ENCODE measurements at places on chromosomes 6 and 20. TPM values are rescaled to one million over a fixed set of nuclear protein-coding genes. Genes with fewer than 3 reads are reported as not detected.

DNA sequence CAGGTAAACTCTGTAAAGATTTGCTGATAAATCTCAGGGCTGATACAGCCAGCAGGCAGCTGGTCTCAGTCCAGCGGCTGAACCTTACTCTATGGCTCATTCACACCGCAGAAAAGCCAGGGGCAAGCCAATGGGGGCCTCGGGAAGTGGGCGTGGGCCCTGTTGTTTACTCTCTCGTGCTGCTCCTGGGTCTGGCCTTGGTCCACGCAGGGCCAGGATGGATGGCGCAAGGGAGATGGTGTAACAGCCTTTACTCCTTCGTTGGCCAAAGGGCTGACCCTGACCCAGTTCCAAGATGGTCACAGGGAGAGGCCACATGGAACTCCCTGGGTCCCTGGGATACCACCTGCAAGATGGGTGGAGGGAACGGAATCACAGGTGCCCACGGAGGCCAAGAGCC is 16.2 kb downstream of the KCNK17 start:
- peaks cover 3% of the 10 kb centered on the region for H3K4me1 ChIP-seq
- no peak overlapping the region for H3K4me3 ChIP-seq
- H3K27ac ChIP-seq, result no peak overlapping the region
- no peak for DNase-seq

DNA sequence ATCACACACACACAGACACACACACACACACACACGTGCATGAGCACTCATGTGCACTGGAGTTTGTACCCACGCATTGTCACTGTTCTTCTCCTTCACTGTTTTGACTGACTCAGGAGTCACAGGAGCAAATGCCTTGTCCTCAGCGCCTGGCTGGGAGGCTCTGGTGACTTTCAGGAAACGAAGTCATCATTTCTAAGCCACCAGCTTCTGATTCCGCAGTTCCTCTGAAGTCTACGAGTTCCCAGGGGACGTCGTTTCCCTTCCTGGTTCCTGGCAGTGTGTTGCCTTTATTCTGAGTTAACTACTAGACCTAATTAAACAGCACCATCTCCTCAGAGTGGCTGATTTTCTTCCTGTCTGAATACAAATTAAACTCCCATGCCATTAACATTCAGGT is 82.2 kb upstream of the PMEPA1 start:
- H3K4me1 ChIP-seq, result no peaks in the 10 kb centered on the region
- no peak overlapping the region for H3K4me3 ChIP-seq
- H3K36me3 ChIP-seq, result no peaks in the 10 kb centered on the region
- H3K27ac ChIP-seq, result no peak overlapping the region

Gene GRM1
- total RNA-seq, result not detected

Gene SRMS
- total RNA-seq, result not detected

DNA sequence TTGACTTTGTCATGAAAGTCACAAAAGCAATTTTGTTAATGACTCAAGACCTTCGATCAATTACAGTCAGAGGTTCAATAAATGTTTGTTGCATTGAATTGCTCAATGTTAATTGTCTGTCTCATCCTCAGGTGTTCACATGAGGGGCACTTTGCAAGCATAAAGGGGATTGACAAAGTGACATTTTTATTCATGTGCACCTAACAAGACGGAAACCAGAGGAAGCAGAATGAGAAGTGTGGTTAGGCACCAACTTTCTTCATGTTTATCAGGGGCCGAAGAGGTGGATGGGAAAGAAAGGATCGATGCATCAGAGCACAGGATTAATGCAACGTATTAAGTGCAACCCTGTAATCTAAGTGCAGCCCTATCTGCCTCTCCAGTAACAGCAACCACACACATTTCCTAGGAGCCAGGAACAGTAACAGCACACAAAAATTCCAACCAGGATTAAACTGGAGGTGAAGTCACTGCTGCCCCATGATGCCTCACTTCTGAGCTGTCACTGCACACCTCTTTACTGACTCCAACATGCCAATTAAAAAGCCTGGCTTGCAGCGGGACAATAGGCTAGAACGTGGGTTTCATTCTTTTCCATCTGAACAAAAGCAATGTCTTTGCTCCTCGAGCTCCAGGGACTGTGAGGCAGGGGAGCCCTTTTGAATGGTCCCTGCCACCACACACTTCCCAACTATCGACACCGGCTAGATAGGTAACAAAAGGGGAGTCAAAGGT is 262.7 kb downstream of the CD83 start:
- H3K27ac ChIP-seq, result no peak overlapping the region
- H3K4me1 ChIP-seq, result peaks cover 40% of the 10 kb centered on the region
- no peak for DNase-seq
- no peak overlapping the region for H3K4me3 ChIP-seq

GRCh38 chr6:9481292-9482029 is 933.4 kb downstream of the TFAP2A start:
- no peaks in the 10 kb centered on the region for H3K4me1 ChIP-seq
- H3K27me3 ChIP-seq, result no peaks in the 10 kb centered on the region
- no peak overlapping the region for H3K4me3 ChIP-seq
- no peaks in the 10 kb centered on the region for H3K36me3 ChIP-seq
- DNase-seq, result no peak

DNA sequence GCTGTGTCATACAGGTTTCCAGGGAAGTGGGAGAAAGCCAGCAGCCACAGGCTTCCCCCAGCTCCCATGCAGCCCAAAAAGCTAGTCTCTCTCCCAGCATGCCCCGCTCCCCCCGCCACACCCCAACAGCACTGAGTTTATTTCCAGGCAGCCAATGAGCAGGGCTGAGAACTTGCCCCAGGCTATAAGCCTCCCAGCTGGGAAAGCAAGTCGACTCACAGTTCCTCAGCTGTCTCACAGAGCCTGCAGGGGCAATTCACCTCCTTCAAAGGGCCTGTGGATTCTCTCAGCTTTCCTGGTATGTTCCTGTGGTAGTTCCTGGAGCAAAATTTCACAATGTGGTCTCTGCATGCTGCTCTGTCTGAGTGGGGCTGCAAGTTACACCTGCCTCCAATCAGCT is 34.2 kb downstream of the PAX1 start:
- no peaks in the 10 kb centered on the region for H3K4me1 ChIP-seq
- H3K36me3 ChIP-seq, result no peaks in the 10 kb centered on the region
- DNase-seq, result no peak
- H3K27ac ChIP-seq, result no peak overlapping the region
- no peak overlapping the region for H3K4me3 ChIP-seq

Gene LBP
- total RNA-seq, result not detected

- no peak for DNase-seq
- H3K36me3 ChIP-seq, result no peaks in the 10 kb centered on the region
- no peak overlapping the region for H3K27ac ChIP-seq
- H3K4me1 ChIP-seq, result no peaks in the 10 kb centered on the region
Observed at GRCh38 chr6:37585523-37585905, 85.8 kb upstream of the CCDC167 start.

- no peak overlapping the region for H3K27ac ChIP-seq
- no peaks in the 10 kb centered on the region for H3K4me1 ChIP-seq
- DNase-seq, result no peak
- peaks cover 32% of the 10 kb centered on the region for H3K27me3 ChIP-seq
- no peak overlapping the region for H3K4me3 ChIP-seq
Observed at GRCh38 chr20:59580146-59580946, 24.0 kb upstream of the PHACTR3 start.

Gene BTN2A1
- total RNA-seq, result 16.2 TPM

GRCh38 chr6:17032988-17033634 is 68.7 kb upstream of the STMND1 start:
- no peaks in the 10 kb centered on the region for H3K4me1 ChIP-seq
- no peak for DNase-seq
- H3K27ac ChIP-seq, result no peak overlapping the region

Gene C20orf144
- 0.29 TPM for total RNA-seq

GRCh38 chr6:32123681-32124080 is 4.4 kb downstream of the ATF6B start:
- H3K27me3 ChIP-seq, result no peaks in the 10 kb centered on the region
- no peak for DNase-seq
- peaks cover 29% of the 10 kb centered on the region for H3K4me1 ChIP-seq
- no peak overlapping the region for H3K4me3 ChIP-seq
- H3K27ac ChIP-seq, result no peak overlapping the region

Gene DEFB126
- not detected for total RNA-seq

Gene PNLDC1
- 0.34 TPM for total RNA-seq

Gene MAS1L
- total RNA-seq, result not detected

DNA sequence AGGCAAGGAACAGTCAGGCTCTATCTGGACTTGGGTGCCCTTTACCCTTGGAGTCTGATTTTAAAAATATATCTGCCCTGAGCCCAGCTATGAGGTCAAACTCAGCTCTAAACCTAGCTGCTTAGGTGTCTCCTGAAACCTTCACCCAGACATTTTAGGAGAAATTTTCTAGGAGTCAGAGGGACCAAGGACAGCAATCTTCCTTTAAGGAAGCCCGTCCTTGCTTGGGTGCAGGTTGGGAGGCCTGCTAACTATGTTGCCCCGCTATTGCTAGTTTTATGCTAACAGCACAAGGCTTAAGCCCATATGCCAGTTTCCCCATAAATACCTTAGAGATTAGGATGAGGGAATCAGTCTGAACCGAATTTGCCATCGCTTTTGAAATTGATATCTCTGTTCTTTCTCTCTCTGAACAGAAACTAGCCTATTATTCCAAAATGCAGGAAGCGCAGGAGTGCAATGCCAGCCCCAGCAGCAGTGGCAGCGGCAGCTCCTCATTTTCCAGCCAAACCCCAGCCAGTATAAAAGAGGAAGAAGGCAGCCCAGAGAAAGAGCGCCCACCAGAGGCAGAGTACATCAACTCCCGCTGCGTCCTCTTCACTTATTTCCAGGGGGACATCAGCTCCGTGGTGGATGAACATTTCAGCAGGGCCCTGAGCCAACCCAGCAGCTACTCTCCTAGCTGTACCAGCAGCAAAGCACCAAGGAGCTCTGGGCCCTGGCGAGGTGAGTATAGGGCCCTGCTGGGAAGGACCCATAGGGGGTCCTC is 2.6 kb downstream of the VGLL2 start:
- no peaks in the 10 kb centered on the region for H3K36me3 ChIP-seq
- H3K4me1 ChIP-seq, result peaks cover 9% of the 10 kb centered on the region
- H3K4me3 ChIP-seq, result no peak overlapping the region
- peaks cover 87% of the 10 kb centered on the region for H3K27me3 ChIP-seq

Gene FAXC
- total RNA-seq, result not detected

Gene LRRC73
- total RNA-seq, result 0.11 TPM

DNA sequence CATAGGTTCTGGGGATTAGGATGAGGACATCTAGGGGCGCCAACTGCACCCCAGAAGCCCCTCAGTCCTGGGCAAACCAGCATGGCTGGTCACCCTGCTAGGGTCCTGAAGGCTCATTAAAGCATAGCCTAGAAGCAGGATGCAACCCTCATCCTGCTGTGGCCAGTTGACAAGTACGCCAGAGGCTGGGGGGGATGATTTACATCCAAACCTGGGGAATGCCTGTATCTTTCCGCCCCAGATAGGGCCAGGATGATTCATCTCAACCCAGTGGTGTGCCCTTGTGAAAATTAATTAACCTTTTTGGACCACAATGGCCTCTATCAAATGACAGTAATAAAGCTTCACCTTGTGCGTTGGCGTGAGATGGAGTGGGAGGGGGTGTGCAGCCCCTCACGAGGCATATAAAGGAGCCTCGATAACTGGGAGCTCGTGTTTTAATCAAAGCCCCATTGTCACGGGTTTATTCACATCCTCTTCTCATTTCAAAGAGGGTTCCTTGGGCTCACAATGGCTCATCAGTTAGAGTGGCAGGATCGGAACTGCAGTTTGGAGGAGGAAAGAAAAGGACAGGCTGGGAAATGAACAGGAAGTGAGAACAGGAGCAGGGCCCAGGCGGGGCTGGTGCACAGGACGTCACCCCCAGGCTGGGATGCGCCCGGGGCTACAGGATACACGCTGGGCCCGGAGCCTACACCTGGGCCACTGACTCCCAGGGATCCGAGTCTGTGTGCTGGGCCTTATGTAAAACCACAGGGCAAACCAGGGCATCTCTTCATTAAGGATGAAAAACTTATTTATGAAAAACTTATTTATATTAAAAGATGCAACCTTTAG is 121.8 kb upstream of the PHACTR3 start:
- no peak overlapping the region for H3K27ac ChIP-seq
- H3K36me3 ChIP-seq, result no peaks in the 10 kb centered on the region

DNA sequence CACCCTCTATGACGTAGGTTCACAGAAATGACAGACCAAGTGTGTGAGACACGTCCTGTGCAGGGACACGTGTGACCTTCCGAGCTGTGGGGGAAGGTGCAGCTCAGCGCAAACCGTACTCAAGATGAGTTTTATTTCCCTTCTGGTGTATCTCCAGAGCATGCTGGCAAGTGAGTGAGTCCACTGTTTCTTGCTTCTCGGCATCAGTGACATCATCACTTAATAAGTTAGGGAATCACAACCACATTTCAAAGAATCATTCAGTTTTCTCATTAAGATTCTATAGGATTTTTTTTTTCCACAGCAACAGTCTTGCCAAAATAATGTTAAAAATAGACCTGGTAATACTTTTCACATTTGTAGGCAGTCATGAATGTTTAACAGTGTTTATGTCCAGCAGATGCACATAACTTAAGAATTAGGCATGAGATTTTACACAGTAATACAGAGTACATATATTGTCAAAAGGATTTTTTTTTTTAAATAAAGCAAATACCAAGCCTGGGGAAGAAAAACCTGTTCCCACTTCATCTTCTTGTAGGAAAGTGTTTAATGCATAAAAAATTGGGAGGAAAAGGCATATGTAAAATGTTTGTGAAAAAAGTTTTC is 417.8 kb downstream of the CDC5L start:
- H3K36me3 ChIP-seq, result peaks cover 3% of the 10 kb centered on the region
- H3K4me3 ChIP-seq, result no peak overlapping the region
- no peak for DNase-seq
- no peaks in the 10 kb centered on the region for H3K27me3 ChIP-seq

- H3K27me3 ChIP-seq, result peaks cover 31% of the 10 kb centered on the region
- peaks cover 3% of the 10 kb centered on the region for H3K4me1 ChIP-seq
- no peak for DNase-seq
- no peaks in the 10 kb centered on the region for H3K36me3 ChIP-seq
Observed at GRCh38 chr20:46211331-46211722, 93.2 kb downstream of the CD40 start.

DNA sequence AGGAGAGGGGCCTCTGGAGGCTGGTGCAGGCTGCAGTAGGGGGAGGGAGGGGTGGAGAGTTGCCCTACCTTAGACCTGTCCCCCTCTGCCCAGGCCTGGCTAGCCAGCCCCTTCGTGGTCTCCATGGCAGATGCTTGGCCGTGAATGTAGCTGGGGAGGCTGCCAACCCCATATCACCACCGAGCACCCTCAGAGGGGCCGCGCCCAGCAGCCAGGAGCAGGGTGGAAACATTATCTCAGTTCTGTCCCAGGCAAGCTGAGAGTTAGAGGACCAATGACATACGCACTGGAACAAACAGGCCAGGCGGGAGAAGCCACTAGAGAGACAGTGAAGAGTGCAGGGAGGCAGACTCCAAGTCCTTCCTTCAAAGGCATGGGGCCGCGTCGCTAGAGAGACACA is 66.5 kb downstream of the LRFN2 start:
- no peak overlapping the region for H3K4me3 ChIP-seq
- H3K4me1 ChIP-seq, result no peaks in the 10 kb centered on the region

Gene PRICKLE4
- not detected for total RNA-seq

DNA sequence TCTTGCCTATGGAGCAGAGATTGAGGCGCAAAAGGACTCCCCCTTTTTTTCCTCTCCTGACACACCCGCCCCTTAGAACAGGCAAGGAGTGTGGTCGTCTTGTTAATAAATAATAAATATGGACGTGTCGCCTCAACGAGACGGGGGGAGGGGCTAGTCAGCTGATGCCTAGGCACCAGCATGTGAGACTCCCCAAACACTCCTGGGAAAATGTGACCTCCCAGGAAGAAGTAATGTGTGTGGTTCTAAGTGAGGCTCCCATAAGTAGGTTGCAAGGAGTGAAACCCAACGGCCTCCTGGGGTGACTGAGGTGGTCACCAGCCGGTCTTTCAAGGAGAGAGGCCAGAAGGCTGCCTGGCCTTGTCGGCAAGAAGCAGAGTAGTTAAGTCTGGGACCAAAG is 1.1 kb upstream of the FAXC start:
- DNase-seq, result no peak
- H3K4me3 ChIP-seq, result no peak overlapping the region
- no peak overlapping the region for H3K27ac ChIP-seq
- H3K4me1 ChIP-seq, result peaks cover 2% of the 10 kb centered on the region

Measured in activated CD8-positive, alpha-beta T cell treated with anti-CD3 and anti-CD28 coated beads for 36 hours (primary cell).